ENCODE measurements at places on chromosomes 5 and 9. TPM values are rescaled to one million over a fixed set of nuclear protein-coding genes. Genes with fewer than 3 reads are reported as not detected.
A peak's percentile ranks its signal among the peaks of the same experiment; 100 is the strongest.

DNA sequence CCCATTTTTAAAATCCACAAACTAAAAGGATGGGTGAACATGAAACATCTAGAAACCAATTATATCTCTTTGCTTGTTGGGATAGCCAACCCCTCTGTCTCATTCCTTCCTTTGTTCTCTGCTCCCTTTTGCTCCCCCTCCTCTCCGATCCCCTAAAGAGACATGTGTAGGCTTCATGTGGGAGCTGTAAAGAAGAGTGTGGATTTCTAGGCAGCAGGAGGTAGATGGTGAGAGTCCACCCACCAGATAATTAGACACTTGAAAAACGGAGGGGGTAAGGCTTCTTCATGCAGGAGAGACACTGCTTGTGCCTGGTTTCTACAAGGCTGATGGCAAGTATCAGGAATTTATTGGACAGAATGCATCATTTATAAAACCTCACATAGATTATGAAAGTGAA is 27.3 kb upstream of the CFAP157 start:
- H3K27me3 ChIP-seq: no peaks in the 10 kb centered on the region
- H3K4me1 ChIP-seq: no peaks in the 10 kb centered on the region
- no peak overlapping the region for H3K4me3 ChIP-seq
- DNase-seq: no peak

DNA sequence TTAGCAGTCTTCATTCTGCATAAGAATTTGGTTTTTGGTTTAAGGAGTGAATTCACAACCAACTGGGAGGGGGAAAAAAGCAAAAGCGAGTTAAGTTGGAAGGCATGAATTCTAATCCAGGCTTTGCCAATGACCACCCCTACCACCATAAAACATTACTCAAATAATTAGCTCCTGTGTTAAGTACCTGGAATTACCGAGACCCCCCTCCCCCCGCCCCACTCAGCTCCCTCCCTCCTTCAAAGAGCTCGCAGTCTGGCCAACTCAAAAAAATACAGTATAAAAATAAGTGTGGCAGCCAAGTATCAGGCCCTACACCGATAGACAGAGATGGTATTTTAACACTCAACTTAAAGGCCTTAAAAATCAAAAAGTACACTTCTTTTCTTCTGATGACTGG is 492 bp downstream of the ATG12 start:
- H3K27me3 ChIP-seq: no peaks in the 10 kb centered on the region
- H3K36me3 ChIP-seq: no peaks in the 10 kb centered on the region
- H3K4me3 ChIP-seq: peak overlapping the region; percentile 91

- no peak overlapping the region for H3K27ac ChIP-seq
- H3K27me3 ChIP-seq: no peaks in the 10 kb centered on the region
- H3K4me3 ChIP-seq: no peak overlapping the region
These were observed 76.5 kb upstream of the ATG10 start for GRCh38 chr5:81895307-81895706.

IL4 gene
- total RNA-seq: not detected

DNA sequence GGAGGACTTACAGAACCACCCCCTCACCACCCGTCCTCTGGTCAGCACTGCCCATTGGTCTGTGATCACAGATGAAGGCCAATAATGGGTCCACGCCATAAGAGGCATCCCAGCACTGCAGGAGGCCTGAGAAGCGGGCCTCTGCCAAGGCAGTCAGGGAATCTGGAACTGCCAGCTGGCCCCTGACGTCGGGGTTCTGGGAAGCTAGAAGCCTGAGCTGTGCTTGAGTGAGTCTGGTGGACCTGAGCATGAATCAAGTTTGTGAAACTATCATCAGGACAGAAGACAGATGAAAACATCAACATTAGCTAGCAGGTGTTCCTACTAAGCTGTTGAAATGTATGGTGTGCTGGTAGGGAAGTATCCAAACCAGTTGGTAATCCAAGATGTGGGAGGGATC is 7.8 kb downstream of the ANGPTL2 start:
- H3K4me1 ChIP-seq: no peaks in the 10 kb centered on the region
- no peaks in the 10 kb centered on the region for H3K27me3 ChIP-seq
- H3K36me3 ChIP-seq: no peaks in the 10 kb centered on the region
- H3K4me3 ChIP-seq: no peak overlapping the region

- no peak overlapping the region for H3K4me3 ChIP-seq
- no peaks in the 10 kb centered on the region for H3K27me3 ChIP-seq
- peaks cover 37% of the 10 kb centered on the region for H3K4me1 ChIP-seq
- no peaks in the 10 kb centered on the region for H3K36me3 ChIP-seq
- DNase-seq: peak; percentile 60
These were observed 3.2 kb upstream of the NRARP start for GRCh38 chr9:137305060-137305797.

IFNA2 gene
- not detected for total RNA-seq

DNA sequence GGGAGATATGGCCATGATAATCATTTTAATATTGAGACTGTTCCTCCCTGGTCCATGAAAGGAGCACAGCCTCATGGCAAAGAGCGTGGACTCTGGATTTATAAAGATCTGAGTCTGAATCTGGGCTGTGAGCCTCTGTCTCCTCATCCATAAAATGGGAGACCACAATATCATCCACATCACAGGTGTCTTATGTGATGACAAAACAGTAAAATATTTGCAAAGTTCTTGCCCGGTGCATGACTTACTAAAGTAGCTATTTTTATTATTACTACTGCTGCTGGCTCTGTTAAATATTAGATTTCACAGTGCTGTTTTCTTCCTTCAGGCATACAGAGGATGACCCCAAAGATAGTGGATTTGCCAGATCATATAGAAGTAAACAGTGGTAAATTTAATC is 74.1 kb downstream of the TEK start:
- no peaks in the 10 kb centered on the region for H3K4me1 ChIP-seq
- no peak overlapping the region for H3K4me3 ChIP-seq
- H3K36me3 ChIP-seq: no peaks in the 10 kb centered on the region
- DNase-seq: no peak

- peaks cover 19% of the 10 kb centered on the region for H3K27me3 ChIP-seq
- H3K4me3 ChIP-seq: peak overlapping the region; percentile 8
- H3K4me1 ChIP-seq: peaks cover 17% of the 10 kb centered on the region
These were observed 44.3 kb upstream of the BICD2 start for GRCh38 chr9:92808726-92809451.

FBN2 gene
- total RNA-seq: 0.82 TPM

GRCh38 chr5:151384106-151384505 is 36.7 kb upstream of the SLC36A2 start:
- H3K36me3 ChIP-seq: no peaks in the 10 kb centered on the region
- no peaks in the 10 kb centered on the region for H3K4me1 ChIP-seq
- no peak overlapping the region for H3K4me3 ChIP-seq

GRCh38 chr9:72856972-72857623 is 95.8 kb downstream of the ALDH1A1 start:
- no peaks in the 10 kb centered on the region for H3K36me3 ChIP-seq
- peak; percentile 27 for DNase-seq
- H3K4me1 ChIP-seq: no peaks in the 10 kb centered on the region
- no peaks in the 10 kb centered on the region for H3K27me3 ChIP-seq
- no peak overlapping the region for H3K4me3 ChIP-seq

- H3K4me1 ChIP-seq: no peaks in the 10 kb centered on the region
- no peaks in the 10 kb centered on the region for H3K36me3 ChIP-seq
- DNase-seq: no peak
- no peak overlapping the region for H3K27ac ChIP-seq
- no peak overlapping the region for H3K4me3 ChIP-seq
- no peaks in the 10 kb centered on the region for H3K27me3 ChIP-seq
These were observed 774.8 kb downstream of the BRINP1 start for GRCh38 chr9:118594428-118594827.

FAM120AOS gene
- 83.8 TPM for total RNA-seq

- DNase-seq: no peak
- H3K36me3 ChIP-seq: no peaks in the 10 kb centered on the region
- H3K4me3 ChIP-seq: no peak overlapping the region
- no peaks in the 10 kb centered on the region for H3K4me1 ChIP-seq
These were observed 39.3 kb upstream of the TENT4A start for GRCh38 chr5:6673963-6674362.

DNA sequence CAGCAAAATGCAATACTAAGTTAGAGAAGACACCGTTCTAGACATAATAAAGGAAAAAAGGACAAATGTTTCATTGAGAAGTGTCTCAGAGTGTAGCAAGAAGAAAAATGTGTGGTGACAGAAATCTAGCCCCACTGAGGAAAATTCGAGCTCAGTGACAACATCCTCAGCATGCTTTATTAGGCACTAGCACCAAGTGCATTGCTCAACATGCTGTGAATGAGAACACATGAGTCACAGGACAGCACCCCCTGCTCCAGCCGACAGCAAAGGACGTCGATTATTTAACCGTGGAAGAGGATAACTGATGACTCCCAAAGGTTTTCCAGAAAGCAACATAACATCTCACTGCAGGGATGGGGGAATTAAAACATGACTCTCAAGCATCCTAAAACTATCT is 182.7 kb downstream of the GNAQ start:
- peaks cover 11% of the 10 kb centered on the region for H3K4me1 ChIP-seq
- no peak for DNase-seq
- no peak overlapping the region for H3K27ac ChIP-seq
- H3K36me3 ChIP-seq: no peaks in the 10 kb centered on the region

GRCh38 chr5:130773813-130774212 is 391.2 kb downstream of the HINT1 start:
- no peaks in the 10 kb centered on the region for H3K27me3 ChIP-seq
- no peak overlapping the region for H3K4me3 ChIP-seq
- no peaks in the 10 kb centered on the region for H3K4me1 ChIP-seq
- no peak for DNase-seq
- H3K27ac ChIP-seq: no peak overlapping the region
- H3K36me3 ChIP-seq: no peaks in the 10 kb centered on the region

GRCh38 chr5:74560245-74560644 is 80.3 kb downstream of the ENC1 start:
- H3K36me3 ChIP-seq: no peaks in the 10 kb centered on the region
- H3K4me3 ChIP-seq: no peak overlapping the region
- no peak for DNase-seq
- no peaks in the 10 kb centered on the region for H3K4me1 ChIP-seq

DNA sequence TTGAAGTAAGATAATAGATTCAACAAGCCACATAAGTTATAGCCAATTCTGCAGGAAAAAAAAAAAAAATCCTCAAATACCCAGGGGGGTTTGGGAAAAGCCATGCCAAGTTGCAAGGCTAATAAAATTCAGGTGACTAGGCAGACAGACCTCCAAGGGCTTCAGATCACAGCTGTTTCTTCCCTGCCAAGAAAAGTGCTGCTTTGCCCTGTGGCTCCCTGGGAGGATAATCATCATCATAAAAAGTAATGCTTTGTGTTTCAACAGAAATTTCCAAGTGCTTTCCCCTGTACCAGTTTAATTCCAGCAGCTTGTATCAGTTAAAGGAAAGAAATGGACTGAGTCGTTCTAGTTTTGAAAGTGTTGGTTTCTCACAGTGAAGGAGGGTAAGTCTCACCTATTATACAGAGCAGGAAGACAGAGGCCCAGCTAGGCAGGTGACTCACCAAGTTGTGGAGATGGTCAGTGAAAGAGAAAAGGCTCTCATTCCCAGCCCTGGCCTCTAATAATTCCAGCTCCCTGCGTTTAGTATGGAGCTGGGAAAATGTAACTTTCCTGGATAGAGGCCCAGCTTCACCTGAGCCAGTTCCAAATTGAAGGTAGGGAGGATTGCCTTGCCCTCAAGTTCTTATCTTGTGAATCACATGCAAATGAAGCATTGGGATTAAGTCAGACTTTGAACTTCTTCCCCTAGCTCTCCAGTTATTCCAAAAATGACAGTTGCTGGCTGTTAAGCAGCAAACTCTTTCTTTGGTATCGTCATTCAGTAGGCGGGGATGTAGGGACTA is 263.4 kb downstream of the GRIA1 start:
- no peaks in the 10 kb centered on the region for H3K4me1 ChIP-seq
- no peak overlapping the region for H3K27ac ChIP-seq
- no peak overlapping the region for H3K4me3 ChIP-seq
- H3K36me3 ChIP-seq: no peaks in the 10 kb centered on the region
- H3K27me3 ChIP-seq: no peaks in the 10 kb centered on the region

DNA sequence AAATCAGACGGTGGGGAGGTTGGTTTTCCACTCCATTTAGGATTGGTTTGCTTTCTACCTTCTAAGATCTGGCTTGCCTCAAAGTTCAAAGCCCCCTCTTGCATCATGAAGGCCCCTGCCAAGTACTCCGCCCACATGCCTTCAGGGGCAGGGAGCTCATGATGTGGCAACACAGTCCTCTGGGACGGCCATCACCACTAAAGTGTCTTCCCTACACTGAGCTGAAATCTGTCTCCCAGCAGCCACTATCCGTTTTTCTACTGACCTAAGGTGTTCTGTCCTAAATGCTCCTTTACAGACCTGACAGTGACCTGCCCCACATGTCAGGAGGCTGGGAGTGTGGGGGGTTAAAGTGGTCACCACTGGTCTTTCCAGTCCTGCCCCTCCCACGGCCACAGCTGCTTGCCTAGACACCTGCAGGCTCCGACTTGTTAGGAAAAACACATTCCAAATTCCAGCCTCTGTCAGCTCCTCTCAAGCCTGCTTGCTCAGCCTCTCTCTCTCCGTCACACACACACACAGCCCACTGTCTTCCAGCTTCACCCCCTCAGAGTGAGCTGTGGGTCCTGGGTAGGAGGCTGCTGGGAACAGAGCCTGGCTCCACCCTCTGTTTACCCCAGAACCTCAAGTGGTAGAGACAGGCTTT is 44.9 kb downstream of the SHB start:
- H3K4me3 ChIP-seq: no peak overlapping the region
- H3K27ac ChIP-seq: peak overlapping the region; percentile 68
- peaks cover 50% of the 10 kb centered on the region for H3K4me1 ChIP-seq
- no peaks in the 10 kb centered on the region for H3K27me3 ChIP-seq

CDKN2B gene
- total RNA-seq: 8.8 TPM

DNA sequence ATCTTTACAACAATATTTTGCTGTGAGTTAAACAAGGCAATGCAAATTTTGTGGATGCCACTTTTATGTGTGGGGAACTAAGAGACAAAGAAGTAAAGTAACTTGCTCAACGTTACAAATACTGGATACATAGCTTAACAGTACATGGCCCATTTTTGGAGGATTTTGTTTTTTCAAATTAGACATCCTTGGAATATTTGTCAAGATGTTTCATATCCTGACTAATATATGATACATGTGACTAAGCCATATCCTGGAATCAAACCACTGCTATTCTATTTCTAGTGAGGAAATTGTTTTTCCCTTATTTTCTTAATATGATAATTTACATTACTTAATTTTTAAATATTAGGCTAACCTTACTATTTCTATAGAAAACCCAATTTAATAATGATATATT is 529.8 kb downstream of the DMRTA1 start:
- no peaks in the 10 kb centered on the region for H3K4me1 ChIP-seq
- H3K4me3 ChIP-seq: no peak overlapping the region
- H3K27me3 ChIP-seq: no peaks in the 10 kb centered on the region
- no peaks in the 10 kb centered on the region for H3K36me3 ChIP-seq
- no peak overlapping the region for H3K27ac ChIP-seq

ADAMTS13 gene
- total RNA-seq: 2.8 TPM

GRCh38 chr9:113741886-113742854 is 133.9 kb upstream of the ZNF618 start:
- H3K27me3 ChIP-seq: no peaks in the 10 kb centered on the region
- H3K4me1 ChIP-seq: no peaks in the 10 kb centered on the region
- no peaks in the 10 kb centered on the region for H3K36me3 ChIP-seq
- H3K4me3 ChIP-seq: no peak overlapping the region

DNA sequence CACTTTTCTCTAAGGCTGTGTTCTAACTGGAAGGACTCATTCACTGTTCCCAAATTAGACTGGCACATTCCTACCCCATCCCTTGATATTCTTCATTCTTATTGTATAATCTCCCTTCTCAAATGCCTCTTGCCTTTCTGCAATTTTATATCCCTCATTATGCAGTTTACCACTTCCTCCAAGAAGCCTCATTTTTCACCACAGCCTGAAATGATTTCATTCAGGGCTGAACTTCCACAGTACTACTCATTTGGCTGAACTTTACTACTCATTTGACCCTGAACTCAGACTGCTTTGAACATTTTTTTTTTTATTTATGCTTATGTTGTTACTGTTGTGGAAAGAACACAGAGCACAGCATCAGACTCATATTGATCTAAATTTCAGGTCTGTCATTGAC is 32.7 kb downstream of the GRIA1 start:
- DNase-seq: no peak
- no peaks in the 10 kb centered on the region for H3K27me3 ChIP-seq
- no peak overlapping the region for H3K4me3 ChIP-seq
- H3K27ac ChIP-seq: no peak overlapping the region

Measured in prostate gland (tissue), 2 donors.